ENCODE measurements at places on chromosomes 6 and 20. TPM values are rescaled to one million over a fixed set of nuclear protein-coding genes. Genes with fewer than 3 reads are reported as not detected.

DNA sequence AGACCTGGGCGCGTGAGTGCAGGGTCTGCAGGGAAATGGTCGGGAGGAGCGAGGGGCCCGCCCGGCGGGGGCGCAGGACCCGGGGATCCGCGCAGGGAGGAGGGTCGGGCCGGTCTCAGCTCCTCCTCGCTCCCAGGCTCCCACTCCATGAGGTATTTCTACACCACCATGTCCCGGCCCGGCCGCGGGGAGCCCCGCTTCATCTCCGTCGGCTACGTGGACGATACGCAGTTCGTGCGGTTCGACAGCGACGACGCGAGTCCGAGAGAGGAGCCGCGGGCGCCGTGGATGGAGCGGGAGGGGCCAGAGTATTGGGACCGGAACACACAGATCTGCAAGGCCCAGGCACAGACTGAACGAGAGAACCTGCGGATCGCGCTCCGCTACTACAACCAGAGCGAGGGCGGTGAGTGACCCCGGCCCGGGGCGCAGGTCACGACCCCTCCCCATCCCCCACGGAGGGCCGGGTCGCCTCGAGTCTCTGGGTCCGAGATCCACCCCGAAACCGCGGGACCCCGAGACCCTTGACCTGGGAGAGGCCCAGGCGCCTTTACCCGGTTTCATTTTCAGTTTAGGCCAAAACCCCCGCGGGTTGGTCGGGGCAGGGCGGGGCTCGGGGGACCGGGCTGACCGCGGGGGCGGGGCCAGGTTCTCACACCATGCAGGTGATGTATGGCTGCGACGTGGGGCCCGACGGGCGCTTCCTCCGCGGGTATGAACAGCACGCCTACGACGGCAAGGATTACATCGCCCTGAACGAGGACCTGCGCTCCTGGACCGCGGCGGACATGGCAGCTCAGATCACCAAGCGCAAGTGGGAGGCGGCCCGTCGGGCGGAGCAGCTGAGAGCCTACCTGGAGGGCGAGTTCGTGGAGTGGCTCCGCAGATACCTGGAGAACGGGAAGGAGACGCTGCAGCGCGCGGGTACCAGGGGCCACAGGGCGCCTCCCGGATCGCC, 54.2 kb upstream of the HLA-A start:
- H3K27ac ChIP-seq, result peak overlapping the region; percentile 89
- H3K27me3 ChIP-seq, result no peaks in the 10 kb centered on the region
- peak; percentile 74 for DNase-seq
- peaks cover 18% of the 10 kb centered on the region for H3K4me1 ChIP-seq

- no peak overlapping the region for H3K4me3 ChIP-seq
- H3K27me3 ChIP-seq, result peaks cover 4% of the 10 kb centered on the region
- no peaks in the 10 kb centered on the region for H3K36me3 ChIP-seq
- no peaks in the 10 kb centered on the region for H3K4me1 ChIP-seq
- no peak for DNase-seq
Observed at GRCh38 chr6:7378740-7379139, 10.8 kb downstream of the CAGE1 start.

DNA sequence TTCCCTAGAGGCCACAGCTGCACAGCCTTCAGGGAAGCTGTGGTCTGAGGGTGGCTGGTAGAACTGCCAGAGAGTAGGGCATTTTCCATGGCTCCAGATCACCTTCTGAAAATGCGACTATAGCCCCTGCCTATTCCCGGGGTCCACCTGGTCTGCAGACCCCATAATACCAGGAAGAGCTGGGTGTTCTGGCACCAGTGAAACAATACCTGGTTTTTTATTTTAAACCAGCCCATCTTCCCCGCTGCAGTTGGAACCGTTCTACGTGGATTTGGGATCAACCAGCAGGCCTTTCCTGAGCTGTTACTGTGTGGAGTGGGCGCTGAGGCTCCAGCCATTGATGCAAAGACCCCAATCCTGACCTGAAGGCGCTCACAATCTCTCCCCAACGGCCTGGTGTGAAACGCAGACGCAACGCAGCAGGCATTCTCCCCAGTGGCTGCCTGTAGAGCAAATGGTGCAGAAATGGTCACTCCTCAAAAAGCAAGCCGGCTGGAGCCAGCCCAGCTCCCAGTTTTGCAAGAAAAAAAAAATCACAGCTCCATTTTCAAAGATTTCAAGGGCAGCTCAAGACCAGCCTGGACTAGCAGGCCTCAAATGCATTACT, 11.3 kb downstream of the NPEPL1 start:
- H3K4me3 ChIP-seq, result no peak overlapping the region
- no peaks in the 10 kb centered on the region for H3K27me3 ChIP-seq
- no peak overlapping the region for H3K27ac ChIP-seq
- peaks cover 40% of the 10 kb centered on the region for H3K36me3 ChIP-seq
- DNase-seq, result no peak

DNA sequence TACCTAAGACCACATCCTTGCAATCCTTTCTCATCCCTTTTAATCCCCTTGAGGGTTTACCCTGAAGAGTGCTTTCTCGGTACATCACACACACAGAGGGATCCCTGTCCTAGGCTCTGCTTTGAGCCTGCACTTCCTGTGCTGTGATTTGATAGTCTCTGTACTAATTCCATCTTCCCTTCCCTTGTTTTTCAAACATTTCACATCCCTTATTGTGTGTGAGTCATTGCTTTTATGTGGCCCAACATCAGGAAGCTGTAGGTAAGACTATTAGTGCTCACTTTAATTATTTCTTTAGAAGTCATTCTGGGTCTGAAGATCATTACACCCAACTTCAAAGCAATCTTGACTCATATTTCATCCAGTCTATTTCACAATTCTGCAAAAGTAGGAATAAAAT, 57.2 kb upstream of the ANKEF1 start:
- H3K4me1 ChIP-seq, result no peaks in the 10 kb centered on the region
- no peak for DNase-seq
- no peak overlapping the region for H3K4me3 ChIP-seq
- no peak overlapping the region for H3K27ac ChIP-seq

DNA sequence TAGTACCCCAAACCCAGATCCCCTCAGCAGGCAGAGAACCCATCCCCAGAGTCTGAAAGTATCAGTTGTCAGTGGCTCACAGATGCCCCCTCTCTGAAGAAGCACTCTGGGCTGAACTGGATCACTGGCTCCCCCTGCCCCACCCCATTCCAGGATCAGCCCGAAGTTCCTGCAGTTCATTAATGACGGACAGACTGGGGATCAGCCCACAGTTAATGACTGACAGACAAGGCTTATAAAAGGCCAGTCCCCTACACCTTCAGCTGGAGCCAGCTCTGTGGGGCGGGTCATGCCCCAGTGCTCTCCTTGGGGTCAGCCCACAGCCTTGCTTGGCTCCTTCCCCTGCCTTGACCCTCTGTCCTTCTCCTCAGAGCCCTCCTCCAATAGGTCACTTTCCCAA, 21.7 kb downstream of the KIAA1755 start:
- peaks cover 7% of the 10 kb centered on the region for H3K27me3 ChIP-seq
- H3K4me3 ChIP-seq, result no peak overlapping the region

GRCh38 chr6:137157601-137158000, 15.8 kb downstream of the IL22RA2 start:
- no peak overlapping the region for H3K27ac ChIP-seq
- no peak for DNase-seq
- no peaks in the 10 kb centered on the region for H3K36me3 ChIP-seq
- peaks cover 30% of the 10 kb centered on the region for H3K4me1 ChIP-seq
- H3K27me3 ChIP-seq, result no peaks in the 10 kb centered on the region

SLC22A3 gene
- total RNA-seq, result not detected

CNKSR3 gene
- total RNA-seq, result not detected

RBL1 gene
- total RNA-seq, result 18.6 TPM

DNA sequence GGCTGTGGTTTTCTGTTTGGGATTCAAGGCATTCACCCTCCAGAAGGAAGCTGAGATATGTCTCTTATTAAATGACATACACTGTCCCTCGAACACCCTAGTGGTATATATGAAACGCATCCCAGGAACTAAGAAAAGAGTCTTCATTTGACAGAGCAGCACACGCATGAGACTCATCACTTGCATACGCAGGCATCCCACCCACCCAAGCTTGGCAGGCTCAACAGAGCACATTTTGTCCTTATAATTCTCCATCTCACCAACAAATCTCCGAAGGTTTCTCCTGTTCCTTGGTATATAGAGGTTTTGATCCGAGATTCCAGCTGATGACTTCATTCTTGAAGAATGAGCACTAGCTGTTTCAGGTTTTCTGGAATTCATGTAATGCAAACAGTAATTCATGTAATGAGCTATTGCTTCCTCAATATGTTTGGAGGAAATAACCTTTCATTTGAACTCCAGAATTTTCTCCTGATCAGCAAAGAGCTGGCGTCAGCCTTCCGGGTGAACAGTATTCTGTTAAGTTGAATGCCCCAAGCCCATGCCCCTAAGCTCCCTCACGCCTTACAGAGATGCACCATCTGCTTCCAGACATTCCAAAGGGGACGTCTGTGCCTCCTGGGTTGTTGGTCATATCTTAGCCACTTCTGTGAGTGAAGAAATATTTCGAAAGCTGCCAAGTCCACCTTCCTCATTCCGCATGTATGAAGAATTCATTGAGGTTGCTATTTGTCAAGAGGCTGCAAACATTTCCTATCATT, 66.0 kb upstream of the CDH4 start:
- no peak overlapping the region for H3K27ac ChIP-seq
- H3K4me1 ChIP-seq, result no peaks in the 10 kb centered on the region
- no peaks in the 10 kb centered on the region for H3K27me3 ChIP-seq
- no peaks in the 10 kb centered on the region for H3K36me3 ChIP-seq
- DNase-seq, result no peak

DNA sequence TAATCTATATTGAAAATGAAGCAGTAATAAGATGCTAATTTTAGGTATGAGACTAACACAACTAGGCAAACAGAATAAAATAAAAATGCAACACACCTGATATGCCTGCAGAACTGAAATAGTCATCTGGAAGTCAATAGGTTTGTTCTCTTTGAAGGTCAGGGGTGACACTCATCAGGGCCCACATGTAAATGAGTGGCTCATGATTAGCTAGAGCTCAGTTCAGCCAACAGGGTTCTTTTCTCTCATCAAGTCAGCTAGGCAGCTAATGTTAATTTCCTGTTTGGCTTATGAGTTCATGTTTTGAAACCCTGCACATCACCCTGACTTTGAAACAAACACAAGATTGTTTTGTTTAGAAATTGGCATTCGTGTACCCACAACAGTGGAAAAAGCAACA, 23.8 kb downstream of the SMLR1 start:
- peaks cover 34% of the 10 kb centered on the region for H3K4me1 ChIP-seq
- H3K27me3 ChIP-seq, result no peaks in the 10 kb centered on the region
- H3K36me3 ChIP-seq, result peaks cover 15% of the 10 kb centered on the region
- no peak overlapping the region for H3K4me3 ChIP-seq
- DNase-seq, result no peak
